ENCODE measurements at places on chromosomes 2 and 18.

DNA sequence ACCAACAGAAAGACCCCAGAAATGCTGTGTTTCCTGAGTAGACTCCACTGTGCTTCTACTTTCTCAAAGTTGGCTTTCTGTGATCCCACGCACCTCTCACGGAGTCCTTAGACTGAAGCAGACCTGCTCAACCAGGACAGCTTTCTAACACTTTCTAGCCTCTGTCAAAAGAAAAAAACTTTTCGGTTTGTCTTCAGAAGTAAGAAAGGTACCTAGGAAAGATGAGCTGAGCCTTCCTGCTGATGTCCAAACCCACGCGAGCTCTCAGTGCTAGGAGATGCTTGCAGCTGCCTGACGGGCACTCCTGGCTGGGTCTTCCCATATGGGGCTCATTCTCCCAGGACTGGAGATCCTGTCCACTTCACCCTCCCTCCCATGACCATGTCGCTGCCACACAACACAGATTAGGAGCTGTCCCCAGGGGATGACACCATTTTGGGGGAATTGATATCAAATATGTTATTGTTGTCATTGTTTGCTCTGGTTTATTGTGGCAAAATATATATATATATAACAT, 49.2 kb upstream of the DAPL1 start:
- DNase-seq: no peak

DNA sequence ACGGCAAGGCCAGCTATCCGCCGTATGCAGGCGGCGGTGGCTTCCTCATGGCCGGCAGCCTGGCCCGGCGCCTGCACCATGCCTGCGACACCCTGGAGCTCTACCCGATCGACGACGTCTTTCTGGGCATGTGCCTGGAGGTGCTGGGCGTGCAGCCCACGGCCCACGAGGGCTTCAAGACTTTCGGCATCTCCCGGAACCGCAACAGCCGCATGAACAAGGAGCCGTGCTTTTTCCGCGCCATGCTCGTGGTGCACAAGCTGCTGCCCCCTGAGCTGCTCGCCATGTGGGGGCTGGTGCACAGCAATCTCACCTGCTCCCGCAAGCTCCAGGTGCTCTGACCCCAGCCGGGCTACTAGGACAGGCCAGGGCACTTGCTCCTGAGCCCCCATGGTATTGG, 3.1 kb downstream of the B3GNT7 start:
- no peak for DNase-seq

DNA sequence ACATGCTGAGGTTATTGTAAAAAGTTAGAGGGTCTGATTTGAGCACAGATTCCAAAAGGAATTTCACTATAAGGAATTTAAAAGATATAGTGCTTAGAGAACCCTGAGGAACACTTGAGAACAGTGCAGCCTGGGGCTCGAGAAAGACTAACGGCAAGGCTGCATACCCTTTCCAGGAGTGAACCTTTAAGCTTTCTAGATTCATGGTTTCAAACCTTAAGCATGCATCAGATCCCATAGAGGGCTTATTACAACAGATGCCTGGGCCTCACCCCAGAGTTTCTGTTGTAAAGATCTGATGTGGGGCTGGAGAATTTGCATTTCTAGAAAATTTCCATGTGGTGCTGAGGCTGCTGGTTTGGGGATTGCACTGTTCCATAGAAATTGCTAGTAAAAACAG, 90.5 kb upstream of the IL1R2 start:
- DNase-seq: no peak

GRCh38 chr2:100936070-100936741, 65.9 kb upstream of the RPL31 start:
- DNase-seq: no peak

DNA sequence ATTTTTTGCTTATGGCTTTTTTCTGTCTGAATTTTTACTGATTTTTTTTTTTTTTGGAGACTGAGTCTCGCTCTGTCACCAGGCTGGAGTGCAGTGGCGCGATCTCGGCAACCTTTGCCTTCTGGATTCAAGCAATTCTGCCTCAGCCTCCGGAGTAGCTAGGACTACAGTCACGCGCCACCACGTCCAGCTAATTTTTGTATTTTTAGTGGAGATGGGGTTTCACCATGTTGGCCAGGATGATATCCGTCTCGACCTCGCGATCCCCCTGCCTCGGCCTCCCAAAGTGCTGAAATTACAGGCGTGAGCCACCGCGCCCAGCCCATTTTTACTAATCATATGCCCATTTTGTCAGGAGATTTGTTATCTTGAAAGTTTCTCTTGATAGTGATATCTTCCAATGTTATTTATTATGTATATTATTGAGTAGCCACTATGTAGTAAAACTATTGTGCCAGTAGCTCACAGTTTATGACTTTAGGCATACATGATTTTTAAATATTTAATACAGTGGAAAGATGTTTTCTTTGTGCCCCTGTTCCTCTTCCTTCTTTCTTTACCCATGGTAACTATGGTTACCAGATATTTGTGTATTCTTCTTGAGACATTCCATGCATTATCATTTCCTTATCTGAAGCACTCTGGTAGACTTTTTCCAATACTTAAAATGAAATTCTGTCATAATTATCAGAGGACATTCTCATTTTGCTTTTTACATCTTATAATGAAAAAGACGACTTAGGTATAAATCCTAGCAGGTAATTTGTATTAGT, 2.1 kb downstream of the HAT1 start:
- no peak for DNase-seq

- DNase-seq: no peak
These were observed 67.2 kb downstream of the PTRHD1 start for GRCh38 chr2:24725956-24726355.

- DNase-seq: no peak
These were observed 50.7 kb downstream of the SFXN5 start for GRCh38 chr2:73020657-73021370.

GRCh38 chr2:218849721-218850120, 9.9 kb upstream of the WNT6 start:
- no peak for DNase-seq

GRCh38 chr2:54723996-54724559, 616 bp downstream of the EML6 start:
- no peak for DNase-seq

- DNase-seq: no peak
These were observed 80.7 kb downstream of the L3MBTL4 start for GRCh38 chr18:6333981-6334380.

- DNase-seq: no peak
These were observed 257.2 kb downstream of the SRBD1 start for GRCh38 chr2:45353879-45354278.

DNA sequence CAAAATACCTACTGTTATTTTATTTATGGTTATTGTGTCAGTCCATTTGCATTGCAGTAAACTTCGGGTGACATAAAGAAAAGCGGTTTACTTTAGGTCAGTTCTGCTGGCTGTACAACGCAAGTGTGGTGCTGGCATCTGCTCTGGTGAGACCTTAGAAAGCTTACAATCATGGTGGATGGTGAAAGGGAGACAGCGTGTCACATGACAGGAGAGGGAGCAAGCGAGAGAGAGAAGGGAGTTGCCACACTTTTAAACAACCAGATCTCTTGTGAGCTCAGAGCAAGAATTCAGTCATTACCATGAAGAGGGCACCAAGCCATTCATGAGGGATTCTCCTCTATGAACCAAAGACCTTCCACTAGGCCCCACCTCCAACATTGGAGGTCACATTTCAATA, 2.0 kb upstream of the FAM171B start:
- no peak for DNase-seq

DNA sequence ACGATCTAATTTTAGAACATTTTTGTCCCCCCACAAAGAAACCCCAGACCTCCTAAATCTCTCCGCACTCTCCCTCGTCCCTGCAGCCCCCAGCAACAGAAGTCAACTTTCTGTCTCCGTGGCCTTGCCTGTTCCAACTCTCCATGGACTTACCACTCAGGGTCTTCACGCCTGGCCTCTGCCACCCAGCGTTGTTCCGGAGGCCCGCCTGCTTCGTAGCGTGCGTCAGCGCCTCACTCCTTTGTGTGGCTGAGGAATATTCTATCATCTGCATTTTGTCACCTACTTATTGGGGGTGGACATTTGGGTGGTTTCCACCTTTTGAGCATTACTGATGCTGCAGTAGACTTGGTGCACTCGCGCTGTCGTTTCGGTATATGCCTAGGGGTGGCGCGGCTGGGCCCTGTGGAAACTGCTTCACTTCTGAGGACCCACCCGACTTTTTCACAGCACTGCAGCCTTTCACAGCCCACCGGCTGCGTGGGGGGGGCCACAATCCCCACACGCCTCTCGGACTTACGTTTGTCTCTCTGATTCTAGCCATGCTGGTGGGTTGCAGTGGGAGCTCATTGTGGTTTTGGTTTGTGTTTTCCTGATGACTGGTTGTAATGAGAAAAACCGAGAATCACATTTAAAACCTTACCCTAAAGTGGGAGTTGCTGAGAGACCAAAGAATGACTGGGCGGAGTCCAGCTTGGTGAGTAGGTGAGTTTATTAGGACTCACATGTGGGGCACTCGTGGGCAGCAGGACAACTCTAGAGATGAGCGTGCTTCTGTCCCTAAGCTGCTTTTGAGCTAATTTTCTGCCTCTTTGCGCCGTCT, 1.4 kb upstream of the HSBP1L1 start:
- no peak for DNase-seq

Data from stimulated activated CD4-positive, alpha-beta T cell treated with anti-CD3 and anti-CD28 coated beads, Interleukin-15, amount 100 ng/mL, for 1 hour (primary cell).